ENCODE measurements at places on chromosomes 2 and 18.

GRCh38 chr2:160482673-160483072 lies 10.9 kb downstream of the RBMS1 start:
- DNase-seq = no peak

DNA sequence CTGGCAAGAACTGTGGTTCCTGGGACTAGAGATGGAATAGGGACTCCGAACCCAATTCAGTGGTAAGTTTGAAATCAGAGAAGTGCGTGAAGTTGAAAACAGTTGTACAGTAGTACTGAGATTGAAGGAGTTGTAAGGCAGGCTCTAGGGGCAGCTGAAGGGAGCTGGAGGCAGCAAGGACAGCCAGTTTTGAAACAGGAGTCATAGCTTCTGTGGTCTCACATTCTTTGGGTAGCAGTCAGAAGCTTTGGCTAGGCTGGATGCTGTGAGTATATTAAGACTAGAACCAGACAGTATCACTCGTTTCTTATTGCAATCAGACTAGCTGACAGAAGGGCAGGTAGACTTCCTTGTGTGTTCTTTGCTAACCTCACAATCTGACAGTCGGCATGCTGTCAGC lies 64.5 kb upstream of the ADAM23 start:
- DNase-seq = no peak

GRCh38 chr2:173673640-173674039 lies 291.5 kb downstream of the SP3 start:
- no peak for DNase-seq

DNA sequence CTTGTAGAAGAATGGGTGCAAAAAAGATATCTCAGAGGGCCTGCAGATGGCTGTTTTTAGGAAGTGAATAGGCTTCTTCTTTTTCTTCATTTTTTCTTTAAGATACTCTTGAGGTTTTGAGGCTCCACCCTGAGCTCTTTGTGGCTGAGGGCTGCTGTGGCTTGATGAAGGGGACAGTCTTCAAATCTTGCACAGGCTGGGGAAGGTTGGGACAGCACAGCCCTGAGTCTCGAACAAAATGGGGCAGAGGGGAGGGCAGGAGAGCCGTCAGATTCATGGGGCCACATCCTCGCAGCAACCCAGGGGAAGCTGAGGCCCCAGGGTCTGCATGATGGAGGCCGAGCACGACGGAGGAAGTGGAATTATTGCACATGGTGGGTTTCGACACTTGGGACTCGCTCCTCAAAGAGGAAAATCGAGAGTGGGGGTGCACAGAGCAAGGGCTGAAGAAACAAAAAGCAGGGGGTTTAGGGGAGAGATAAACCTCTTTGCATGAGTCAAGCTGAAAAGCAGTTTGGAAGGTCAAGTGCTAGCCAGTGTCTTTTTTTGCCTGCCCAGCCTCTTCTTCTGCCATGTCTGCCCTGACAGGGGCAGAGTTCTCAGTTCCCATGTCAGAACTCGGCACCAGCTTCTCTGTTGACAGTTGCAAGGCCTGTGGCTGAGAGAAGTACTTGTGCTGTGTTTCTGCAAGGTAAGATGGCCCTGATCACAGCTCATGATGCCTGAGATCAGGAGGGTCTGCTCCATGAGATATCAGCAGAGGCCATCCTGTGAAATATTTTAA lies 19.5 kb downstream of the INPP4A start:
- DNase-seq = no peak

DNA sequence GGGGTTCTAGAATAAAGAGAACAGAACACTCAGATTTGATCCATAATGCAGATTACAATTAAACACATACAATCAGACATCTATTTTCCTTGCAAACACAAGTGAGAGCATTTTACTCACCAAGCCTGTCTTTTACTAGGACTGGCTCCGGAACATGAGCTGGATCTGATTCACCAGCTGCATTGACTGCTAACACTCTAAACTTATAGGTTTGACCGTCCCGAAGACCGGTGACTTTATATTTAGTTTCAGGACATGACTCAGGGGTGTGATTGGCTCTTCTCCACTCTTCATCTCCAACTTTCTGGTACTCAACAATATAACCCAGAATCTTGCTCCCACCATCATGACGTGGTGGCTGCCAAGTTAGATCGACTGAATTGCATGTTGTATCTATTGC lies 112.4 kb downstream of the PLEKHA3 start:
- no peak for DNase-seq

GRCh38 chr2:106734165-106734564 lies 151.8 kb downstream of the ST6GAL2 start:
- DNase-seq = no peak

GRCh38 chr18:58032233-58032632 lies 11.8 kb upstream of the NEDD4L start:
- DNase-seq = no peak

DNA sequence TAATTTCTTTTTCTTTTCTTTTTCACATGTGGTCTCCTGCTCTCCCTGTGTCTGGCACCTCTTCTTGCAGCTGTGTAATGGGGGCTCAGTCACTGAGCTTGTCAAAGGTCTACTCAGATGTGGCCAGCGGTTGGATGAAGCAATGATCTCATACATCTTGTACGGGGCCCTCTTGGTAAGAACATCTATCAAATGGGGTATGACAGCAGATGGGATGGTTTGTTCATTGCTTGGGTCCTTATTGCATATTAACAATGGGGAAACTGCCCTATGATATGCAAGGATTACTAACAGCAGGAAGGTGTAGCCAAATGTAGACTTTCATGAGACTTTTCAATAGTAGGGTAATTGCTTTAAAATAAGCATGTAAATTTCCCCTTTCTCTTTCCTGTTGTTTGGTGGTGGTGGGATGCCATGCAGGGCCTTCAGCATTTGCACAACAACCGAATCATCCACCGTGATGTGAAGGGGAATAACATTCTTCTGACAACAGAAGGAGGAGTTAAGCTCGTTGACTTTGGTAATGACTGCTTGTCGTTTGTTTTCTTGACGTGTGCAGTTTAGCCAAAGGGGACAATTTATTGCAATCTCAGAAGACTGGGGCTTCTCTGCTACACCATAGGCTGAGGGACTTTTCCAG lies 36.5 kb downstream of the MYO3B start:
- DNase-seq = no peak

- DNase-seq = no peak
Observed at GRCh38 chr18:69689121-69689759, 258.4 kb downstream of the CD226 start.

DNA sequence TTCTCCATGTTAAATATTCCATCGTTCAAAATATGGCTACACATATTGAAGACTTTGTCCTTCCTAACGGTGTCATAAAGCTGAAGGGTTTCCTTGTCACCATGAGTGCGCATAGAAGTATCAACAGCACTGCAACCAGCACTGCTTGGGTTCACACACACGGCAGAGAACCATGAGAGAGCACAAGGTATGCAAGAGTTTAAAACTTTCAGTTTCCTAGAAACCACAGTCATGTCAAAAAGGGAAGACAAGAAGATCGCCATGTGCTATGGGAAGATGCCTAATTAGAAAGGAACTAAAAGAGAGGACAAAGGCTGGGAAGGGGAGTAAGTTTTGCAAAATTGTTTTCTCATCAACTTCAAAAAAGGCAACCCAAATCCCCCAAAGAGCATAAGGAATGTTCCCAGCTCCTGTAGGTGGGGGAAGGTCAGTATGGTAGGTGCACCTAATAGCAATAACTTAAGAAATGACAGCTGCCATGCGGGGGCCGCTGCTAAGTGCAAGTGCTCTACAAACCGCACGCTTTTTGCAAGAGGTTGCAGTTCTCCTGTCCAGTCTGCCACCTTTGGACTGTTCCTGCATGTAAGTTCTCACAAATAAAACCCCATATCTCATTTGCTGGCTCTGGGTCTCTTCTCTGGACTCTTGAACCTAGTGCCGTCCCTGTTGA lies 136.8 kb downstream of the TMEM163 start:
- no peak for DNase-seq

DNA sequence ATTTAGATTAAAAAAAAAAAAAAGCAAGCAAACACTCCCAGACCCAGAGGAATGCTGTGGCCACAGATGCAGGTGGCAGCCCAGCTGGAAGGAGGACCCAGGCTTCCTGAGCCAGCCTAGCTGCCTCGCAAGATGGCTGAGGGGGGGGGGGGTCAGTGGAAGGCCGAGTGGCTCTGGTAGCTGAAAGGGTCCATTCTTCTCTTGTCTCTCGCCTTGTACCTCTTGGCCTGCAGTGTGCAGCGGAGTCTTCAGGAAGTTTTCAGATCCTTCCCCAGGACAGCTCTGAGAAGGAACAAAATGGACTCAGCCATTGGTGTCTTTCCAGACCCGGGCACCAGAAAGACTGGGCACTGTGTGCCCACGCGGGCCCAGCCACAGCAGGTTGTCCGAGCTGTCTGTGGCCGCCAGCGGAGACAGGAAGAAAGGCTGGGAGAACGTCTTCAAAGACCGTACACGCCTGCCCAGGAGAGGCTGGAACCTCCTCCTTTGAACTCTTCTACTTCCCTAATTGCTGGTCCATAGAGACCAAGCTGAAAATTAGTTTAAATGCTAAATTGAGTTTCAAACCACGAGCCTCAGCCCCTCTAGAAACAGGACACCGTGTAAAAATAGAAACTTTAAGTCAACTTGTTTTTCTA lies 21.3 kb downstream of the APCDD1 start:
- DNase-seq = no peak

GRCh38 chr2:241762933-241763369 lies 13.7 kb upstream of the GAL3ST2 start:
- no peak for DNase-seq

- no peak for DNase-seq
Observed at GRCh38 chr2:120709608-120710041, 26.0 kb upstream of the GLI2 start.

DNA sequence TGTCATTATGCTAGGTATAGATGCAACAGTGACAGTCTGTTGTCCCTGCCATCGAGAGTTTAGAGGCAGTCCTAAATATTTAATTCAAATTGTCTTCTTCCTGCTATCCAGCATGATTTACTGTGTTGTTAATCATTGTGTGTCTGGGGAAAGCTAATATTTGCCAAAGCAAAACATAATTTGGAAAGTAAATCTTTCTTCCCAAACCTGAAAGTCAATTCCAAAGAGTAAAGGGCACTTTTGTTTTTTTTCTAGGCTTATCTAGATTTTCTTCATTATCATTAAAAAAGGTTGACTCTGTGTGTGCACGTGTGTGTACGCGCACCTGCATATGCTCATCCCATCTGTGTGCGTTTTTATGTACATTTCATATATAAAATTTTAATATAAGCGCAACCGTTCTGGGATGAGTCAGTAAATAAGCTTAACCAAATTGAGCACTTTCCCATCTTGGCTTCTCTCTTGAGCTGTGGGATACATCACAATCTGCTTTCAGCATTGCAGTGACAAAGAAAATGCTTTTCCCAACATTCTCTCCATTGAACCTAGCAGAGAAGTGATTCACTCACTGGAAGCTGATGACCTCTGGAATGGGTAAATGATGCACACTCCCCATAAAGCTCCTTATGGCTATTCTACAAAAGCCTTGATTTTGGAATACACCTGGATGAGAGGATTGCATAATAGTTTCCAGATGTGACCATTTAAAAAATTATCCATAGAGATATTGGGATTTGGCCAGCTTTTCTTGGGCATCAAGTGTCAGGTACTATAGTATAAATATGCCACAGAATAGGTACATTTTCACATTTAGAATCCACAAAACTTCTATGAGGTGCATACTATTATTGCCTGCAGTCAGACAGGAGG lies 488.4 kb downstream of the ADCYAP1 start:
- DNase-seq = no peak

DNA sequence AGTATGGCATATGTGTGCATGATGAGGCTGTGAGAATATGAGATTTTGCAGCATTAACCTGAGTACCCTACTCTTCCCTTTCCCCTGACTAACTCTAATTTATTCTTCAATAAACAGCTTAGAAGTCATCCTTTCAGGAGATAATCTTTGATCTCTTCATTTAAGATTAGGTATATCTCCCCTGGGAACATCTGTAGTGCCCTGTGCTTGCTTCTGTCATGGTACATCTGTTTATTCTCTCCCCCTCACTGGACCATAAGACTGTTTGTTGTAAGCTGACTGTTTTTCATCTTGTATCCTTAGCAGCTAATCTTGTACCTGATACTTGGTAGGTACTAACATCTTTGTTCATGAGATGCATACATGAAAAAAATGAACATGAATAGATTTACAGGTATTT lies 83.1 kb downstream of the MBD5 start:
- DNase-seq = no peak

DNA sequence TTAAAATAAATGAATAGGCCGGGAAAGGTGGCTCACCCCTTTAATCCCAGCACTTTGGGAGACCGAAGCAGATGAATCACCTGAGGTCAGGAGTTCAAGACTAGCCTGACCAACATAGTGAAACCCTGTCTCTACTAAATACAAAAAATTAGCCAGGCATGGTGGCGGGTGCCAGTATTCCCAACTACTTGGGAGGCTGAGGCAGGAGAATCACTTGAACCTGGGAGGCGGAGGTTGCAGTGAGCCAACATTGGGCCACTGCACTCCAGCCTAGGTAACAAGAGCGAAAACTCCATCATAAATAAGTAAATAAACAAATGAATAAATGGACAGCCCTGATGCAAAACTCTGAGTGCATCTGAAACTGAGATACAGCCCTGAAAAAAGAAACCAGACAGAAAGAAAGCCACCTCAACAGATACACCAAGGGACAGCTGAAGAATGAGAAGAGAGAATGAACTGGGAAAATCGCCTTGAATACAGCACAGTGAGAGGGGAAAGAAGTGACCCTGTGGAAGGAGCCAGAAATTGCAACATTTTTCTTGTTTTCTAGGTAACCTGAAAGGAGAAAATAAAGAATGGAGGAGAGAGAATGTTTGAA lies 64.4 kb downstream of the TRABD2A start:
- DNase-seq = no peak

GRCh38 chr18:39660141-39660540 lies 2094.5 kb upstream of the CELF4 start:
- no peak for DNase-seq

- DNase-seq = no peak
Observed at GRCh38 chr2:107402330-107402729, 424.4 kb upstream of the RGPD4 start.

GRCh38 chr18:57930476-57930875 lies 113.5 kb upstream of the NEDD4L start:
- no peak for DNase-seq

- DNase-seq = no peak
Observed at GRCh38 chr2:104818264-104818663, 35.7 kb upstream of the POU3F3 start.

GRCh38 chr2:199968126-199968525 lies 12.7 kb downstream of the MAIP1 start:
- DNase-seq = no peak

DNA sequence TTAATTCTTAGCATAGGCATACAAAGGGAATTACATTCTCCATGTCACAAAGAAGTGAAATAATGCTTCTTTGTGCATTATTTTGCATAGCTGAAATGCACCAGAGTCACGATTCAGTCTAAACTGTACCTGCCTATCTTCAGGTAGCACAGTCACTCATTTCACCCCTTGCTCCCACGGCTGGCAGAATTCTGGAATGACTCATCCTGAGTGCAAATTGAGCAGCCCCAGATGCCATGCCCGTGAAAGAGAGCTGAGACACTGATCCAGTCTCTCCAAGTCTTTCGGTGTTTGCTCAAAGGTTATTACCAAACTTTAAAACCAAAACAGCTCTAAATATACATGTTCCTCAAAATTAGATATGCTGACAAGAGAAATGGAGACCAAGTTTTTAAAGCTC lies 168.3 kb upstream of the POU3F3 start:
- DNase-seq = no peak

- no peak for DNase-seq
Observed at GRCh38 chr2:96789245-96789617, 26.8 kb upstream of the CNNM3 start.

All from stimulated activated CD4-positive, alpha-beta T cell treated with anti-CD3 and anti-CD28 coated beads, Interleukin-4, amount 100 ng/mL, for 1 hour (primary cell).